ENCODE measurements at places on chromosomes 4 and X. TPM values are rescaled to one million over a fixed set of nuclear protein-coding genes. Genes with fewer than 3 reads are reported as not detected.

GPR119 gene
- not detected for total RNA-seq

DNA sequence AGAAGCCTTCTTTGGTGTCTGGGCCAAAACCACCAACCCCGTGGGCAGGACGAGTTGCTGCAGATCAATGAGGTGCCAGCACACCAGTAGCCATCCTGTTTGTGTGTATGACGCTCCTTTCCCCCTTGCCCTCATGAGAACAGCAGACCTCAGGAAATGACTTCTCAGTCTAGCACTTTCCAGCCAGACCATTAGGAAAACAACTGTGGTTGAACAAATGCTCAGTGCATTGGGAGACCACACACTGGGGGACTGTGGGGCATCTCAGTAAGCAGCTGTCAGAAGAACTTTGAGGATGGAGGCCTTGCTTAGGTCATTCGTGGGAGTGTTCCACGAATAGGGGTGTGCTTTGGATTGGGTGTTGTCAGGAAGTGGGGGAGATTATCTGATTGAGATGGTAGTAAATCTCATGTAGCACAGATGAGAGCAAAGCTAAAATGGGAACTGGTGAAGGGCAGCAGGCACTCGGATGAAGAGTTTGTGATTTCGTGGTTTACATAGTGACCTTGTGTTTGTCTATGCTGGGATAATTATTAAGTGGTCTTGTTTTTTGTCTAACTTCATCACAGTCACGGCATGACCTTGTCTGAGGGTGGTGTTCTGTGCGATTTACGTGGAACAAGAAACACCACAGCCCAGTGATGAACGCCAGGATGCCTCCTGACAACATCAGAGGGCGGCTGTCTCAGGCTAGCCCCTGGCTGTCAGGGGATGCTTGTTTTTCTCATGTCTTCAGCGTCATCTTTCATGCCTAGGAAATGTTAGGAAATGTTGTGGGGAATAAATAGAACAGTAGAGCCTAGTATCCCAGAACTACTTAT is 70.1 kb downstream of the USP46 start:
- no peak for DNase-seq

DNA sequence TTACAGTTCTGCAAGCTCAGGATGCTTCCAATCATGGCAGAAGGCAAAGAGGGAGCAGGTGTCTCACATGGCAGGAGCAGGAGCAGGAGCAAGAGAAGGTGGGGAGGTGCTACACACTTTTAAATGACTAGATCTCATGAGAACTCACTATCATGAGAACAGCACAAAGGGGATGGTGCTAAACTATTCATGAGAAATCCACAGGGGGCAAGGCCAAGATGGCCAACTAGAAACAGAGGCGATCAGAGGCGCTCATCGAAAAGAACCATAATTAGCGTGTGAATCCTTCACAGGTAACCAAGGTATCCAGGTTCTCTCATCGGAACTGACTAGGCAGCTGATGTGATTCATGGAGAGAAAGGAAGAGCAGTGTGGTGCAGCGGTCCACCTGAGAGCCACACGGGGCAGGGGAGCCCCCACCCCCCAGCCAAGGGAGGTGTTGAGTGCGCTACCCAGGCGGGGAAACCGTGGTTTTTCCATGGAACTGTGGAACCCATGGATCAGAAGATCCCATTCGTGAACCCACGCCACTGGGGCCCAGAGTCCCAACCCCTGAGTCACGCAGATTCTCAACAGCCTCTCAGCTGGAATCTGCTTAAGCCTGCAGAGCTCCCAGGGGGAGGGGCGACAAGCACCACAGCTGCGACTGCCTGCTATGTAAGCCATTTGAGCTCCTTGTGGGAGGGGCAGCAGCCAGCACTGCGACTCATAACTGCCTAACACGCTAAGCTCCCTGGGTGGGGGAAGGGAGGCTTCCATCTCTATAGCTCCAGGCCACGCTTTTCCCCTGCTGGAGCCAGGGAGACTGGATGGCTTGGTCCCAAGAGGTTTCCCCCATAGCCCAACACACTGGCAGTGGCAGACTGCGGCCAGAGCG is 46.7 kb downstream of the FGF16 start:
- DNase-seq, result no peak

FAM184B gene
- total RNA-seq, result not detected

CRMP1 gene
- total RNA-seq, result 0.91 TPM

PROM1 gene
- total RNA-seq, result 12.3 TPM

NPFFR2 gene
- not detected for total RNA-seq

- DNase-seq, result peak; percentile 50
Observed at GRCh38 chr4:38177035-38177546, 216.9 kb downstream of the PTTG2 start.

NDNF gene
- total RNA-seq, result 2.1 TPM

- DNase-seq, result no peak
Observed at GRCh38 chr4:6074758-6075157, 56.5 kb upstream of the C4orf50 start.

GRCh38 chr4:4727536-4727935 is 131.9 kb upstream of the MSX1 start:
- no peak for DNase-seq

All from right cardiac atrium (tissue), 5 donors.